ENCODE measurements at places on chromosomes 2 and 18.

GRCh38 chr2:28683100-28683706, 68.4 kb upstream of the PPP1CB start:
- no peak for DNase-seq

DNA sequence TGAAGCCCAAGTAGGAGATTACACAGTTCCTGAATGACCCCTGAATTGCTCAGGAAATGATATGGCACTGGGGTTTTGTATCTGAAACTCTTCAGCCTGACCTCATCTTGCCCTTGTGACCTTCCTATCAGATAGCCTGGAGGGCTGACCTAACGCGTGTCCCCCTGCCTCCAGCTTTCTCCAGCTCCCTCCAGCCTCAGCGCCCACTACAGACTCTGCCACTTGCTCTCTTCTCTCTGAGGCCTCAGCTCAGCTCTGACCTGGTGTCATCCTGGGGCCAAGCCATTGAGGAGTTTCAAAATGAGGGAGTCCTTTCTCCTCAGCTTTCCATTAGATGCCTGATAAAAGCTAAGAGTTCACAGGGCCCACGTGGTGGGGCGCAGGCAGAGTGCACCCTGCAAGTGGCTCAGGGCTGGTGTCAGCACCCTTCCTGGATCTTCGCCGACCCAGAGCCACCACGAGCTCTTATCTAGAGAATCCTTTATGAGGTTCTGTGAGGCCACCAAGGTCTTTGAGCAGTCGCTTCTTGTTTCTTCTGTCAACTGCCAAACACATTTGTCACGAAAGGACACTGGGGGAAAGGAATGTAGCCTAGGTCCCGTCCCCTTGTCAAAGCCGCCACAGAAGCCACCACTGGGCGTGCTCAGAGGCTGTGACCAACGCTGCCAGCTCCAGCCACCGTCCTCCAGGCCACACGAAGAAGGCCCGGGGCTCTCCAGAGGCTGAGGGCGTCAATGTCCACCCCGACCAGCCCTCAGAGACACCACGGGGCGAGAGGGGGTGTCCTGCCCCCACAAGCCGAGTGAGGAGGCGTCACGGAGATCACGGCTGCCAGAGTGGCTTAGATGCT, 131.3 kb upstream of the GPC1 start:
- DNase-seq, result no peak

GRCh38 chr2:29218550-29219125, 103.4 kb downstream of the CLIP4 start:
- DNase-seq, result no peak

DNA sequence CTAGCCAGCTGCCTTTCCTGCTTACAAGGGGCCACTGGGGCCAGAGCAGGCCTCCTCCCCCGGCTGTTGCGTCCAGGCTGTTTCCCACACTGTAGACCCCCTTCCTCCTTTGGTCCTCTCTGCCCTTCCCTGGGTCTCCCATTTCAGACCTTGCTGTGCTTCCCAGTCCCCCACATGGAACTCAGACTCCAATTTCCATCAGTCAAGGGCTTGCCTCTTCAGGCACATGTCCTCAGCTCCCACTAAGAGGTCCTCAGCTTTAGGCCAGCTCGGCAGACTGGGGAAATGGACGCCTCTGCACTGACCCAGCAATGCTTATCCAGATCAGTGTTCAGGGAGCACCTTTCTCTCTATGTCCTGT, 98.0 kb upstream of the BZW1 start:
- no peak for DNase-seq

GRCh38 chr18:72830109-72830508, 37.7 kb downstream of the NETO1 start:
- DNase-seq, result peak; percentile 36

Data from NCI-H1694 treated with DMSO at 0.1 percent for 48 hours (cell line).